ENCODE measurements at places on chromosomes 11 and 22. TPM values are rescaled to one million over a fixed set of nuclear protein-coding genes. Genes with fewer than 3 reads are reported as not detected.

GRCh38 chr11:68940651-68941323 lies 37.1 kb downstream of the IGHMBP2 start:
- DNase-seq: no peak
- H3K27me3 ChIP-seq: no peaks in the 10 kb centered on the region
- no peaks in the 10 kb centered on the region for H3K4me1 ChIP-seq
- H3K27ac ChIP-seq: no peak overlapping the region

Gene CHCHD10
- 43.0 TPM for total RNA-seq

GRCh38 chr11:15161790-15162189 lies 47.1 kb downstream of the INSC start:
- H3K4me3 ChIP-seq: no peak overlapping the region
- no peak overlapping the region for H3K27ac ChIP-seq
- no peaks in the 10 kb centered on the region for H3K4me1 ChIP-seq

Gene DERL3
- total RNA-seq: 0.98 TPM

DNA sequence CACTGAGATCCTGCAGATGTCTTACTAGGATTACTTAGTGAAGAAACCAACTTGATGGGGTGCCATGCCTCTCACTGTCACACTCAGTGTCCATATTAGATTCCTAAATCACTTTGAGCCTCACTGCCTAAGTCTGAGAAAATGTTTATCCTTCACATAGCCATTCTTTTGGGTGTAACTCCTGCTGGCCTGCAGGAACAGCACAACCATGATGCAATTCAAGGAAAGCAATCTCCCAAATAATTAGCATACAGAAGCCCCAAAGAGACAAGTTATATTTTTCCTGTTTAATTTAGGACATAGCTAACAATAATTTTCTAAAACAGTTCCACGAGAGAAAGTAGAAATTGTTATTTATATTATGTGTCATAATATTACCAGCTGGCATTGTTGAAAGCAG lies 655.5 kb downstream of the KCNA4 start:
- DNase-seq: no peak
- no peak overlapping the region for H3K4me3 ChIP-seq
- no peaks in the 10 kb centered on the region for H3K4me1 ChIP-seq
- no peaks in the 10 kb centered on the region for H3K36me3 ChIP-seq
- no peaks in the 10 kb centered on the region for H3K27me3 ChIP-seq
- H3K27ac ChIP-seq: no peak overlapping the region

Gene PTDSS2
- total RNA-seq: 15.2 TPM

Gene SMCO4
- not detected for total RNA-seq

Gene SAA4
- not detected for total RNA-seq

DNA sequence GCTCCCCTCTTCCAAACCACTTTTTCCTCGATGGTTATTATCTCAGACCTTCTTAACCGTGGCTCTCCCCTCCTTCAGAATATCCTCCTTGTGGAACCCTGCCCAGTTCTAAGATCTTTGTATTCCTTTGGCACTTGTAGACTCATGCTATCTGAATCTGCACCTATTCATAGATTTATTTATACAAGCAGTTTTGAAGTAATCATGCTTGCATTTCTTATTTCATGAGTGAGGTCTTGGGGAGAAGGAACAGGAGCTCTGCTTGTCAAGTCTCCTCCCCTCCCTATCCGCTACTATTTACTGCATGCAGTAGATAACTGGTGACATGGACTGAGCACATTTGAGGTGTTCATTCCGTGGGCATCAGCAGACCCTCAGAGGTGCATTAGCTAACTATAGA lies 5.4 kb upstream of the MADD start:
- H3K27ac ChIP-seq: no peak overlapping the region
- no peak for DNase-seq
- H3K4me1 ChIP-seq: peaks cover 38% of the 10 kb centered on the region
- no peak overlapping the region for H3K4me3 ChIP-seq
- H3K27me3 ChIP-seq: no peaks in the 10 kb centered on the region

GRCh38 chr11:2752923-2753322 lies 53.1 kb upstream of the KCNQ1OT1 start:
- no peak for DNase-seq
- H3K4me3 ChIP-seq: no peak overlapping the region
- H3K4me1 ChIP-seq: no peaks in the 10 kb centered on the region
- H3K27me3 ChIP-seq: no peaks in the 10 kb centered on the region
- no peak overlapping the region for H3K27ac ChIP-seq

DNA sequence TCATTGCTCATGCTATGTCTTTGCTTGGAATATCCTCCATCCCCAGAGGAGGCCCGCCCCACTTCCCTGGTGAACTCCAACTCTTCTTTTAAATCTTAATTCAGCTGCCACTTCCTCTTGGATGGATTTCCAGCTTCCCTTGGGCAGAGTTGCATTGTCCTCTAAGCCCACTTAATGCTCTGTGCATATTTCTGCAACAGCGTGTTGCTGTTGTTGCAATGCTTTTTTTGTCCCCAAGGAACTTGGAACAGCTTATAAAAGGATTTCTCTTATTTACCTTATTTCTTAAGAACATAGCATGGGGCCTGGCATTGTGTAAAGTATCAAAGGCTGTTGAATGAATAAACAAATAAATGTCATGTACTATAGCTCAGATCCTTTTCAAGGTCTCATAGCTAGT lies 507.4 kb downstream of the METTL15 start:
- no peak overlapping the region for H3K4me3 ChIP-seq
- DNase-seq: no peak
- no peaks in the 10 kb centered on the region for H3K27me3 ChIP-seq
- H3K27ac ChIP-seq: no peak overlapping the region
- no peaks in the 10 kb centered on the region for H3K36me3 ChIP-seq

Data from CD4-positive, alpha-beta T cell (primary cell).